ENCODE measurements at places on chromosomes 16 and 17.

- no peak for DNase-seq
These were observed 48.3 kb downstream of the TBC1D16 start for GRCh38 chr17:79987187-79987934.

DNA sequence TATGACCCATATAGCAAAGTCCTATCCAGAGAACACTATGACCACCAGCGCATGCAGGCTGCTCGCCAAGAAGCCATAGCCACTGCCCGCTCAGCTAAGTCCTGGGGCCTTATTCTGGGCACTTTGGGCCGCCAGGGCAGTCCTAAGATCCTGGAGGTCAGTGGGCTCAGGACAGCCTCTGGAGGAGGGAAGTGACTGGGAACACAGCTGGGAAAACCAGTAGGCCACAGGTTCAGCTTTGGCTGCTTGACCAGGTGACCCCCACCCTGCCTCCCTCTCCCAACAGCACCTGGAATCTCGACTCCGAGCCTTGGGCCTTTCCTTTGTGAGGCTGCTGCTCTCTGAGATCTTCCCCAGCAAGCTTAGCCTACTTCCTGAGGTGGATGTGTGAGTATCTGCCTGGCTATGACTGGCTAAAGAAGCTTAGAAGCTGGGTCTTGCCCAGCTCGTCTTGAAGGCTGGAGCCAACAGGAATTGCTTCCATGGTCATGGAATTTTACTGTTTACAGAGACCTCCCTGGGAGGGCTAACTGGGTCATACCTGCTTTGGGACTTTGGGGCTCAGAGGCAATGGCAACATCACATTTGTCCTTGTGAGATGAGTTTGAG lies 1.5 kb upstream of the OVCA2 start:
- no peak for DNase-seq

DNA sequence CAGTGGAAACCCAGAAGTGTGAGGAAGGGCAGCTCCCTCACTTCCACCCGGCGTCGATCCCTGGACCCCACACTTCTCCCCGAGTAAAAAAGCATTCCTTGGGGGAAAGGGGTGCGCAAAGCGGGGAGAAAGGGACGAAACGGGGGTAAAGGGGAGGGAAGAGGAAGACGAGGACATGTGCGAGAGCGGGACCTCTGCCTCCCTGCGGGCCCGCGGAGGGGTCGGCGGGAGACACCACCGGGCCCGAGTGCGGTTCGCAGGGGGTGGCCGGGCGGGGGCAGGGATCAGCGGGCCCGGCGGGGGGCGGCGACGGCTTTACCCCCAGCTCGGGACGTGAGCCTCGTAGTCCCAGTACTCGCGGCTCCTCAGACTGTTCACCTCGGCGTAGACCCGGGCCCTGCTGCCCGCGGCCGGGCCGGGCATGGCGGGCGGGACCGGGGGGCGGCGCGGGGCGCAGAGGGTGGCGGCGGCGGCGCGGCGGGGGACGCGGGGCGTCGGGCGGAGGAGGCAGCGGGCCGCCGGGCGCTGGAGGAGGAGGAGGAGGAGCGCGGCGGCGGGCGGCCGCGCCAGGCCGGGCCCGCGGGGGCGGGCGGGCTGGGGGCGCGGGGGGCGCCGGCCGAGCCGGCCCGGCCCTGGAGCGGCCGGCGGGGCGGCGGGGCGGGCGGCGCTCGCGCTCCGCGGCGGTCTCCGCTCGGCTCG lies 443 bp downstream of the CSNK2A2 start:
- no peak for DNase-seq

DNA sequence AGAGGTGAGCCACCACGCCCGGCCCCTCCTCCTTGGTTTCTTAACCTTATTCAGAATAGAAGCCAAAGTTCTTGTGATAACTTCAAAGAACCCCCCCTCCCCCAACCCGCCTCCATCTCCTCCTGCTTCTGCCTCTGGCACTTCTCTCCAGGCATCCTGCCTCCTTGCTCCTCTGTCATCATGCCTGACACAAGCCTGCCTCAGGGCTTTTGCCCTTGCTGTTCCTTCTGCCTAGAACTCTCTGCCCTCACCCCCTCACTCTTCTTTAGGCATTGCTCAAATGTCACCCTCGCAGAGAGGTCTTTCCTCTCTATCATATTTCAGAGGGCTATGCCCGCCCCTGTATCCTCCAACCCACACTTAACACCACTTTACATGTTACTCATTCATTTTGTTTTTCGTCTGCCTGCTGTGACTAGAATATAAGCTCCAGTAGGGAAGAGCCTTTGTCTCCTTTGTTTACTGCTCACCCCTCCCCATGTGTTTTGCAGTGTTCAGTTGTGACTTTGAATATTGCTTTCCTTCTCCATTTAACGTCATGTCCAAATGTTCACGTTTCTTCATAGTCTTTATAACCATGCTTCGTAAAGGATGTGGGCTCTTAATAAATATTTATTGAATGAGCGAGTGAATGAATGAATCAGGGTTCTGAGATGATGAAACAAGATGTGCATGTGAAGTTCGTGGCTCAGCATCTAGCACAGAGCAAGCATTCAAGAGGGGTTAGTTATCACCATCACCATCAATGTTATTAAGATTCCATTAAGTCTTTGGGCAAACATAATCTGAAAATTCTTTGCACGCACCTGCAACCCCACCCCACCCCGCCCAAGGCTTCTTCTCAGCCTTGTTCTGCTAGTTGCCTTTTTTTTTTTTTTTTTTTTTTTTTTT lies 186.2 kb upstream of the WSCD1 start:
- no peak for DNase-seq

GRCh38 chr17:13182854-13183253 lies 165.0 kb upstream of the ELAC2 start:
- no peak for DNase-seq

Data from activated T-helper 1 cell treated with anti-CD3 and anti-CD28 coated beads, Interleukin-2, amount 50 U/mL, for 16 hours (primary cell).